ENCODE measurements at places on chromosomes 3 and 15. TPM values are rescaled to one million over a fixed set of nuclear protein-coding genes. Genes with fewer than 3 reads are reported as not detected.

Gene FBXO40
- not detected for total RNA-seq

Gene AMT
- total RNA-seq: 5.0 TPM

DNA sequence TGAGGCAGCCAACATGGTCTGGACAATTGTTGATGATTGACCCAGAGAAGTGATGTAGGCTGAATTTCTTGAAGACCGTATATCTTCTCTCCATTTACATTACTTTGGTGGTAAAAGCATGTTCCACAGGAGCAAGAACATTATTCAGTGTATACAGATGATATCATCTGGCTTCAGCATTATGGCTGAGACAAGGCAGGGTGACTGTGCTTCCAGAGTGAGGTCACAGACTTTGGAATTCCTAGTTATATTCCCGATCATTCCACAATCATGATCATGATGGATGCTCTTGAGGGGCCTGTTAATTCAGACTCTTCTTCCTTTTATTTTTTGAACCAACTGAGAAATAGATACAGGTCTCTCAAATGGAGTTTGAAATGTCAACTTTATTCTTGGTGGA is 19.0 kb downstream of the PLS1 start:
- no peak for DNase-seq
- no peak overlapping the region for H3K4me3 ChIP-seq

Gene LRRN1
- total RNA-seq: 13.3 TPM

Gene PPM1M
- total RNA-seq: 15.8 TPM

DNA sequence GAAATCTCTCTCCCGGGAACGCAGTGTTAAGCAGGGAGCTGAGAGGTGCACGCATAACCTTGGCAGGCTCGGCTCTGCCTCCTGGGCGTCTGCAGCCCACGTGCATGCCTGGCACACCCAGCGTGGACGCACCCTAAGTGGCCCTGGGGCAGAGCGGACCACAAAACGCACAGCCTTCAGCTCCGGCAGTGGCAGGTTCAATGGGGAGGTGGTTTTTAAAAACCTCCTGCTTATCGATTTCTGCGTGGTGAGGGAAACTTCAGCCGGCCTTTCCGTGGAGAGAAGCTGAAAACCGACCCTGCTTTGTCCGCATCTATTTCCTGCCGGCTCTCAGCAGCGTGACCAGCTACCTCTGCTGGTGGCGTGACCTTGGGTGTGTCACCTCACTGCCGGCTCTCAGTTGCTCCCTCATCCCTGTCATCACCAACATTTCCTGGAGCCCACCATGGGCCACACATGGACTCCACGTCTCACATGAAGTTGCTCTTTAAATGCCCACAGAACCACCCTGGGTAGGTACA is 134.8 kb upstream of the MEF2A start:
- no peak for DNase-seq
- no peak overlapping the region for H3K27ac ChIP-seq
- H3K4me1 ChIP-seq: peaks cover 20% of the 10 kb centered on the region
- no peaks in the 10 kb centered on the region for H3K36me3 ChIP-seq
- no peak overlapping the region for H3K4me3 ChIP-seq

GRCh38 chr3:118479376-118479775 is 555.3 kb downstream of the IGSF11 start:
- no peak overlapping the region for H3K4me3 ChIP-seq
- no peaks in the 10 kb centered on the region for H3K4me1 ChIP-seq
- H3K27ac ChIP-seq: no peak overlapping the region
- H3K36me3 ChIP-seq: no peaks in the 10 kb centered on the region
- H3K27me3 ChIP-seq: no peaks in the 10 kb centered on the region

Gene PSMA4
- total RNA-seq: 123 TPM

DNA sequence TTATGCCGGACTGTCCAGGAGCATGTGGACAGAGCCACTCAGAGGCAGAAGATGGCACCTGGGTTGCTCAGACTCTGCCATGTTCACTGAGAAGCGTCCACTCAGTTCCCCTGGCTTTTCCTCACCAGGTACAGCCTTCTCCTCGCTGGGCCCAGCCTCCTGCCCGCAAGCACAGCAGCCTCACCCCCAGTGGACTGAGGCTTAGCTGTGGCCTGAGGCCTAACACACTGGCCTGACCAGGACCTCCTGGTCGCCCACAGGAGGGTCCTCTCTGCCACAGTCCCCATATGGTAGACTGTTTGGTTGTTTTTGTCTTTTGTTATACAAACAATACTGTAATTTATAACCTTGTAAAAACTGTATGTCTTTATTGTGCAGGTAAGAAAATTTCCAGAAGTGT is 15.5 kb downstream of the HTR3C start:
- no peaks in the 10 kb centered on the region for H3K36me3 ChIP-seq
- no peak overlapping the region for H3K27ac ChIP-seq
- no peaks in the 10 kb centered on the region for H3K27me3 ChIP-seq
- H3K4me3 ChIP-seq: no peak overlapping the region

DNA sequence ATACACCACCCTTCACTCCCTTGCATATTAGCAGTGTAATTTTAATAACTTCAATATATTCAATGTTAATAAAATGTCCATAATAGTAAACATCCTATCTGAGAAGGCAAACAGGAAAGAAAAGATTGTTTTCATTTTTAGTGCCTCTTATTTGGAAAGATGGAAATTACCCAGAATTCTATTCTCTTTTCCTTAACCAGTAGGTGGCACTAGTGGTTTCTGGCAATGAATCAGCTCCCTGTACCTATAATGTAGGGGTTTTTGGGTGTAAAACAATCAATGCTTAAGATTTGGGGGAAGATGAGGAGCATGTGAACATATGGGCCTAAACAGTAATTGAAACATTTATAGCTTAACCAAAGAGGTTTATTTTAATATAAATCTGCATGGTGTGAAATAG is 5.7 kb upstream of the SEMA6D start:
- peaks cover 13% of the 10 kb centered on the region for H3K4me1 ChIP-seq
- H3K27me3 ChIP-seq: no peaks in the 10 kb centered on the region

- peaks cover 7% of the 10 kb centered on the region for H3K4me1 ChIP-seq
- H3K36me3 ChIP-seq: no peaks in the 10 kb centered on the region
- H3K27ac ChIP-seq: no peak overlapping the region
- DNase-seq: no peak
- no peaks in the 10 kb centered on the region for H3K27me3 ChIP-seq
Observed at GRCh38 chr3:7875925-7876324, 625.7 kb upstream of the LMCD1 start.

DNA sequence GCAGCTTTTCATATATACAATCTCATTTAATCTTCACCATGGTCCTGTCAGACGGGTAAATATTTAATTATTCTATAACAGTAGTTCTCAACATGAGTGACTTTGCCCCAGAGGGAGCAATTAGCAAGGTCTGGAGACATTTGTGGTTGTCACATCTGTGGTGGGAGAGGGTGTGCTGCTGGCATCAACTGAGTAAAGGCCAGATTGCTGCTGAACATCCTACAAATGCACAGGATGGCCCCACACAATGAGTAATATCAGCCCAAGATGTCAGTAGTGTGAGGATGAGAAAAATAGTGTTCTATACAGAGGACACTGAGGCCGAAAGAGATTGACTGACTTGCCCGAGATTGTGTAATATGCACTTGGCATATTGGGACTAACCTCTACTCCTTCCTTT is 156.0 kb downstream of the AGBL1 start:
- no peak overlapping the region for H3K4me3 ChIP-seq
- no peak overlapping the region for H3K27ac ChIP-seq
- no peaks in the 10 kb centered on the region for H3K36me3 ChIP-seq

- H3K36me3 ChIP-seq: peaks cover under 1% of the 10 kb centered on the region
- H3K27ac ChIP-seq: no peak overlapping the region
- H3K4me1 ChIP-seq: peaks cover 13% of the 10 kb centered on the region
- H3K4me3 ChIP-seq: no peak overlapping the region
Observed at GRCh38 chr3:12509466-12509865, 25.2 kb downstream of the TSEN2 start.

GRCh38 chr3:17257269-17257668 is 372.5 kb downstream of the PLCL2 start:
- peaks cover 5% of the 10 kb centered on the region for H3K4me1 ChIP-seq
- H3K27ac ChIP-seq: no peak overlapping the region
- no peak for DNase-seq
- H3K4me3 ChIP-seq: no peak overlapping the region
- H3K27me3 ChIP-seq: no peaks in the 10 kb centered on the region

DNA sequence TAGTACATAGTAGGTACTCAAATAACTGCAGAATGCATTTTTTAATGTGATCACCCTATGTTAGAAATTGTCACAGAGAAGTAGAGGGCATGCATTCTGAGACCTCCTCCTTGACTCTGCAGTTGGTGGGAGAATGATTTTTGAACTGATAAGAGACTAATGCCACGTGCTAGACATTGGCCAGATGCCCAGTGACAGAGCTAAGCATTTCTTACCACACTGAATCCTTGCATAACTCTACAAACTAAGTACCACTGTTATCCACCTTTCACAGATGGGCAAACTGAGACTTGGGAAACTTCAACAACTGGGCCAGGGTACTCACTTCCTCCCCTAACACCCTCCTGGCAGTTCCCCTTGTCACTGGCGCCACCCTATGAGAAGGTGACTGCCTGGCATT is 33.5 kb upstream of the SPATA12 start:
- peaks cover 15% of the 10 kb centered on the region for H3K4me1 ChIP-seq
- H3K4me3 ChIP-seq: no peak overlapping the region
- H3K36me3 ChIP-seq: no peaks in the 10 kb centered on the region

Gene SPTBN5
- 2.5 TPM for total RNA-seq

- no peak overlapping the region for H3K27ac ChIP-seq
- DNase-seq: no peak
- peaks cover 4% of the 10 kb centered on the region for H3K36me3 ChIP-seq
- H3K27me3 ChIP-seq: no peaks in the 10 kb centered on the region
- peaks cover 2% of the 10 kb centered on the region for H3K4me1 ChIP-seq
Observed at GRCh38 chr3:36827133-36827532, 62.8 kb upstream of the DCLK3 start.

- H3K4me3 ChIP-seq: no peak overlapping the region
- H3K36me3 ChIP-seq: no peaks in the 10 kb centered on the region
- no peak for DNase-seq
- no peaks in the 10 kb centered on the region for H3K27me3 ChIP-seq
Observed at GRCh38 chr3:69738315-69738714, 949 bp upstream of the MITF start.

Gene IMPG2
- total RNA-seq: 0.27 TPM

DNA sequence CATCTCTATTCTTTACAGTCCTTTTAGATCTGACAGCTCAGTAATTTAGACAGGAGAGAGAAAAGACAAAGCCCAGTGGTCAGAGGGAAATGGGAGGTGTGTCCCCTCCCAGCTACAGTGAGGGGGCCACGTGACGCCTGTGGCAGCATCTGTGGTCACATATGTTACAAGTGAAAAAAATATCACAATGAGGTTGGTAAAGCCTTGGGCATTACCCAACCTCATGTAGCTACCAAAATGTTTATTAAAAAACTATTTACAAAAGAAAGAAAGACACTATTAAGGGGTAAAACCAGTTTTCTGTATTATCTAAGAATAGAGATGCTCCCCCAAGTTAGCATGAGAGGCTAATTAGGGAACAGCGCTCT is 42.9 kb upstream of the PLCL2 start:
- no peak overlapping the region for H3K4me3 ChIP-seq
- DNase-seq: no peak
- H3K36me3 ChIP-seq: no peaks in the 10 kb centered on the region
- H3K4me1 ChIP-seq: peaks cover 11% of the 10 kb centered on the region
- no peak overlapping the region for H3K27ac ChIP-seq
- H3K27me3 ChIP-seq: no peaks in the 10 kb centered on the region

Gene CEMIP
- total RNA-seq: 1.7 TPM

GRCh38 chr3:187198490-187198889 is 1.2 kb downstream of the RTP1 start:
- no peaks in the 10 kb centered on the region for H3K27me3 ChIP-seq
- no peak overlapping the region for H3K4me3 ChIP-seq
- no peak overlapping the region for H3K27ac ChIP-seq
- H3K4me1 ChIP-seq: no peaks in the 10 kb centered on the region
- DNase-seq: no peak

Gene NR1I2
- 0.54 TPM for total RNA-seq

GRCh38 chr3:135366816-135367215 is 571.8 kb downstream of the EPHB1 start:
- no peak overlapping the region for H3K4me3 ChIP-seq
- H3K27me3 ChIP-seq: no peaks in the 10 kb centered on the region
- H3K27ac ChIP-seq: no peak overlapping the region
- no peaks in the 10 kb centered on the region for H3K36me3 ChIP-seq
- DNase-seq: no peak
- H3K4me1 ChIP-seq: no peaks in the 10 kb centered on the region

- H3K27ac ChIP-seq: no peak overlapping the region
- no peak overlapping the region for H3K4me3 ChIP-seq
- no peaks in the 10 kb centered on the region for H3K27me3 ChIP-seq
- no peaks in the 10 kb centered on the region for H3K4me1 ChIP-seq
- no peak for DNase-seq
Observed at GRCh38 chr3:184466413-184466960, 86.6 kb downstream of the CHRD start.

Gene GASK1A
- 8.4 TPM for total RNA-seq

- no peak overlapping the region for H3K27ac ChIP-seq
- no peak overlapping the region for H3K4me3 ChIP-seq
- no peak for DNase-seq
- H3K27me3 ChIP-seq: no peaks in the 10 kb centered on the region
Observed at GRCh38 chr3:140242818-140243276, 307.9 kb downstream of the CLSTN2 start.

GRCh38 chr15:83983634-83984458 is 251.7 kb upstream of the GOLGA6L4 start:
- no peaks in the 10 kb centered on the region for H3K27me3 ChIP-seq
- no peaks in the 10 kb centered on the region for H3K36me3 ChIP-seq
- no peak for DNase-seq
- no peak overlapping the region for H3K4me3 ChIP-seq
- H3K4me1 ChIP-seq: no peaks in the 10 kb centered on the region

- no peak for DNase-seq
- no peaks in the 10 kb centered on the region for H3K27me3 ChIP-seq
- no peaks in the 10 kb centered on the region for H3K4me1 ChIP-seq
- no peak overlapping the region for H3K4me3 ChIP-seq
- H3K36me3 ChIP-seq: no peaks in the 10 kb centered on the region
Observed at GRCh38 chr15:29522373-29523276, 253.0 kb upstream of the NSMCE3 start.

- no peaks in the 10 kb centered on the region for H3K27me3 ChIP-seq
- no peaks in the 10 kb centered on the region for H3K36me3 ChIP-seq
- no peak for DNase-seq
- no peak overlapping the region for H3K27ac ChIP-seq
Observed at GRCh38 chr3:149634573-149634972, 23.3 kb downstream of the WWTR1 start.

Gene DUOXA2
- total RNA-seq: 32.5 TPM

- H3K27me3 ChIP-seq: no peaks in the 10 kb centered on the region
- no peak overlapping the region for H3K27ac ChIP-seq
- no peak overlapping the region for H3K4me3 ChIP-seq
- no peaks in the 10 kb centered on the region for H3K36me3 ChIP-seq
Observed at GRCh38 chr3:43331381-43331780, 45.0 kb downstream of the SNRK start.

Gene IGSF11
- 1.4 TPM for total RNA-seq

Gene SNX4
- 113 TPM for total RNA-seq

GRCh38 chr3:134066651-134067530 is 37.2 kb upstream of the SLCO2A1 start:
- no peaks in the 10 kb centered on the region for H3K36me3 ChIP-seq
- no peaks in the 10 kb centered on the region for H3K27me3 ChIP-seq
- no peak for DNase-seq

Gene TMEM212
- total RNA-seq: not detected

Gene GHSR
- total RNA-seq: not detected

Gene KY
- total RNA-seq: 9.1 TPM

Data from thyroid gland (tissue), 4 donors.